Dorsolateral prefrontal cortex (tissue), 122 donors: ENCODE measurements at places on chromosomes 2 and 18.
A peak's percentile ranks its signal among the peaks of the same experiment; 100 is the strongest.

- DNase-seq, result no peak
Measured at GRCh38 chr18:24632158-24632988, 171.9 kb downstream of the HRH4 start.

- DNase-seq, result no peak
Measured at GRCh38 chr18:68564351-68564750, 150.6 kb downstream of the TMX3 start.

DNA sequence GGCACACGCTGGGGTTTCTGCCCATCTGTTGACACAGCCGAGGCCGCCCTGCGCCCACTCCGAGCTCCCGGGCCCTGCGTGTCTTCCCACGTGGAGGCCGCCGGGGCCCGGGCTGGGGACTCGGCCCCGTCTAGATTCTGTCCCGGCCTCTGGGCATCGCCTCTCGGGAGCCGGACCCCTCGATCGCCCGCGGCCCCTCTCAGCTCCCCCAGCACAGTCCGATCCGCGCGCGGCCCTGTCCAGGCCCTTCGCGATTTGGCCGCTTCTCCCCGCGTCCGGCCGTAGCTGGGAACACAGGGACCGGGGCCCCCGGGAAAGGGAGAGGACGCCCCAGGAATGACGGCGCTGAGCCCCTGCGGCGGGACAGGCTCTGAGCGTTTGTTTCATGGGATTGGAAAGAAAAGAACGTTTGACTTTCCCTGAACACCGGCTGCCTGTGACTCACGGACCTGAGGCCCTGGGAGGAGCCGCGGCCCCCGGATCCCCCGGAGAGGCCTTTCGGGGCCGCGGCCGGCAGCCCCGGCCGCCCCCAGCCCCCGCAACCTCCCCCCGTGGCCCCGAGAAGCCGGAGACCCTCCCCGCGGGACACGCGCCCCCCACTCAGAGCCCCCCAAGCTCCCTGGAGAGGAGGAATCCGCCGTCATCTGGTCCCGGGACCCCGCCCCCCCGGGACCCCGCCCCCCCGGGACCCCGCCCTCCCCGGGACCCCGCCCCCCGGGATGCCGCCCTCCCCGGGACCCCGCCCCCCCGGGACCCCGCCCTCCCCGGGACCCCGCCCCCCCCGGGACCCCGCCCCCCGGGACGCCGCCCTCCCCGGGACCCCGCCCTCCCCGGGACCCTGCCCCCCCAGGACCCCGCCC, 62.7 kb upstream of the CTDP1 start:
- no peak for DNase-seq

GRCh38 chr2:221314786-221315185, 257.3 kb downstream of the EPHA4 start:
- no peak for DNase-seq

GRCh38 chr18:58335223-58335622, 291.2 kb downstream of the NEDD4L start:
- no peak for DNase-seq

GRCh38 chr2:141200191-141200590, 930.6 kb downstream of the LRP1B start:
- no peak for DNase-seq

DNA sequence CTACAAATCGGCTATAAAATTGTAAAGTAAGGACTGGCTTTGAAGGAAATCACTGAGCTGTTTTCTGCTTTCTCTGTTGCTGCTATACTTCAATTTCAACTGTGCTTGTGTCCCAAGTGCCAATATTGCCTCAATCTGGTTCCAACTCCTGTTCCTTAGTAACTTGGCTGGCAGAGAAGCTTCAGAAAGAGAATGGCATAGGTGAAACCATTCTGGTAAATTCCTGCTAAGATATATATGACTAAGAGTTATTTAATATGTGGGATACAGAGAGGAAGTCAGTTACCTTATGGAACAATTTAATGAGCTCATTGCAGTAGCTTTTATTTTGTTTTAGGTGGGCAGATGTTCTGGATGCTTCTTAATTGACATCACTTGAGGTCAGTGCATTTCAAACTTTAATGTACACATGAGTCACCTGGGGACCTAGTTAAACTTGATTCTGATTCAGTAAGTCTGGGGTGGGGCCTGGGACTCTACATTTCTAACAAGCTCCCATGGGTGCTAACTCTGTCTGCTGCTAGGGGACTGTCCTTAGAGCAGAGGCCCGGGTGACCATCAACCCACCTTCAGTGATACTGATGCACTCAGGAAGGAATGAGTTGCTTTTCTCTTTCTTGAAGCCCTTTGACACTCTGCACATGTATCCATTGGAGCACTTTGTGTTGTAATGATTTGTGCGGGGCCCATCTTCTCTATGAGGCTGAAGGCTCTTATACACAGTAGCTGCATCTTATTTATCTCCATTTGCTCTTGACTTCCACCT, 47.6 kb downstream of the LIPG start:
- DNase-seq, result no peak

DNA sequence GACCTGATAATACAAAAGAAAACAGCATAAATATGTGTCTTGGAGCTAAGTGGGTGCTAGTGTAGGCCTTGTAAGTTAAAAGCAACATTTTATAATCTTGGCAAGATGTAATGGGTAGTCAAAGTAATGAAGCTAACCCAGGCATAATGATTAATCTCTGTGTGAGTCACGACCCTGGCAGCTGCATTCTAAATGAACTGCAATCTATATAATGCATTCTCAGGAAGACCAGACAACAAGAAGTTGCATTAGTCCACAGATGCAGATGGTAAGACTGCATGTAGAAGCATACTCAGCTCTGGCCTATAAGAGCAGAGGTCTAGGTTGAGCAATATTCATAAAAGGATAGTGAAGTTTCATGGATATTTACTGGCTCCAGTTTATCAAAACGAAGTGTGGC, 85.6 kb upstream of the ETAA1 start:
- no peak for DNase-seq

DNA sequence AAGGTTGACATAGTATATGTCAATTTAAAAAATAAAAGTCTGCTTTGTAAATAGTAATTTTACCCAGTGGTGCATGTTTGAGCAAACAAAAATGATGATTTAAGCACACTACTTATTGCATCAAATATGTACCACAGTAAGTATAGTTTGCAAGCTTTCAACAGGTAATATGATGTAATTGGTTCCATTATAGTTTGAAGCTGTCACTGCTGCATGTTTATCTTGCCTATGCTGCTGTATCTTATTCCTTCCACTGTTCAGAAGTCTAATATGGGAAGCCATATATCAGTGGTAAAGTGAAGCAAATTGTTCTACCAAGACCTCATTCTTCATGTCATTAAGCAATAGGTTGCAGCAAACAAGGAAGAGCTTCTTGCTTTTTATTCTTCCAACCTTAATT, 78.6 kb upstream of the CSRNP3 start:
- no peak for DNase-seq

- no peak for DNase-seq
Measured at GRCh38 chr18:54692463-54692862, 101.4 kb downstream of the DYNAP start.

DNA sequence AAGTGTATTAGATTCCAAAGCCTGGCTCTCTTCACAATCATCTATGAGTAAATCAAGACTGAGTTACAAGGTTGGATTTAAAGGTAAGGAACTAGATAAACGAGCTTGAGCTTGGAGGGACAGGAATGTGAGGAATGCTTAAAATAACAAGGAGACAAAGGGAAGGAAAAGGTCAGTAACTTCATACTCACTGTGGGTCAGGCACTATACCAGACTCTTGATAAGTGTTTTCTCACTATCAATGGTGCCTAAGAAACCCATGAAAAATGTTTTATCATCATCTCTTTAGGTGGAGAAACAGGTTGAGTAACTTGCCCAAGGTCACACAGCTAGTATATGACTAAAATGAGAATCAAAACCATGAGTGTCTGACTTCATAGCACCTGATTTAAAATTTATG, 212.1 kb downstream of the CDH2 start:
- no peak for DNase-seq

DNA sequence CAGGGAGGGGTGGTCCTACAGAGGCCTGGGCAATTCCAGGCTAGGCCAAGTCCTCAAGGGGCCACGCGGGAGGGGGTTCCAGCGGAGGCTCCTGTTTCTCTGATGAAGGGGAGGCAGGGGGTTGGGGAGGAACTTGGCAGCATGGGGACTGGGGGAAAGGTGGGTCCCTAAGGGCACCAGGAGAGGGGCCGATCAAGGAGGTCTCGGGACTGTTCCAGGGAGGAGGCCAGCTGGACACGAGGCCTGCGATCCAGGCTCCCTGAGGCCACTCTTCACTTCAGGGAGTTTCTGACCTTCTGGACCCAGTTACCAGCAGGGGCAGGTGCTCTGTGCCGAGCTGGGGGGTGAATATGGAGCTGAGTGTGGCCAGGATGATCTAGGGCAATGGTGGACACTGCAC, 71.5 kb downstream of the ASB1 start:
- no peak for DNase-seq

DNA sequence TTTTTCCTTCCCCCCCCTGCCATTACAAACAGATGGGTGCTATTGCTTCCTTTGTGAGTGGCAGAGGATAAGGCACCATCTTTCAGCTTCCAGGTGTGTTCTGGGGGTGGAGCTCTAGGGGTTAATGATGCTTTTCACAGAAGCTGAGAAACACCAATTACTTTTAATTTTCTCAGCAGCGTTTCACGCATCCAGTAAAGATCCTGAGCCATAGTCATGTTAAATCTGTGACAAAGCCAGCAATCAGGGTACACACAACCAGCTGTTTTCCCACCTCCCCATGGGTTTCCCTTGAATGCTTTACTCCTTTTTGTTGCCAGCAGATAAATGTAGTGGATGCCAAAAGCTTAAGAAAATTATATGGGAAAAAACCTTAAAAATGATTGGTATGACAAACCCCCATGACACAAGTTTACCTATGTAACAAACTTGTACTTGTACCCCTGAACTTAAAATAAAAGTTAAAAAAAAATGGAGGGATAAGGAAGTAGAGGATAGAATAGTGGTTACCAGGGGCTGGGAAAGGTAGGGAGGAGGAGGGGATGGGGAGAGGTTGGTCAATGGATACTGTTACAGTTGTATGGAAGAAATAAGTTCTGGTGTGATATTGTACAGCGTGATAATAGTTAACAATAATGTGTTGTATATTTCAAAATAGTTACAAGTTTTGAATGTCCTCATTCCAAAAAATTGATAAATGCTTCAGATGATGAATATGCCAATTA, 70.0 kb downstream of the ACOXL start:
- no peak for DNase-seq

DNA sequence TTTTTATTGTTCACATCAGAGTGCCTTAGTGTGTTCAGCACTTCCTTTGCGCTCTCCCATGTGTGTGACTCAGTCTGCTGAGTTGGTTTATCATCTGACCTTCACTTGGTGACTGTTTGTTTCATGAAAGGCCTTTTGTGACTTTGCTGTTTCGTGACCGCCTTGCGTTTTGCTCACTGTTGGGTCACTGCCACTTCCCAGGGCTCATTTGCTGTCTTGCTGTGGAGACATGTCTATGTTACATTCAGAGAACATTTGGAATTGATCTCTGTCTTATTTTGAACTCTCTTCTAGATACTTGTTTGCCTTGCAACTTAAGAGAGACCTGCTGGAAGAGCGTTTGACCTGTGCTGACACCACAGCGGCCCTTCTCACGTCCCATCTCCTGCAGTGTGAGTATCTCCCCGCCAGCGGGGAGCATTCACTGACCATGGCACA, 54.7 kb downstream of the FARP2 start:
- DNase-seq, result peak; percentile 76

GRCh38 chr2:42113452-42113851, 55.7 kb upstream of the EML4 start:
- DNase-seq, result no peak

DNA sequence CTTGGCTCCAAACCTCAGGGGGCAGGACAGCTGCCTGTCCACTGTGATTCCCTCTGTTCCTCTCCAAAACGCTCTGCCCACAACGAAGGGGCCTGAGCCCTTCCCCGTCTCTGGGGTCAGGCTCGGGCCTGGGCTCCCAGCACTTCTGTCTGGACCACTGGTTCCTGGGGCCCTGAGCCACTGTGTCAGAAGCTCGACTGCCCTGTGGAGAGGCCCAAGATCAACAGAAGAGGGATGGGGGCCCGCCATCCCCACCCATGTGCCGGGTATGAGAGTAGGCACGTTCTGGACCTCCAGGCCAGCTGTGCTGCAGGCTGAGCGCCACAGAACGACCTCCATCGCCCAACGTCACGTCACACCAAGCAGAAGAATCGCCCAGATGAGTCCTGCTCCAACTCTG, 119.9 kb upstream of the HS6ST1 start:
- DNase-seq, result no peak

- no peak for DNase-seq
Measured at GRCh38 chr18:22300665-22301636, 116.8 kb downstream of the CTAGE1 start.

- DNase-seq, result no peak
Measured at GRCh38 chr2:49225126-49225525, 70.8 kb upstream of the FSHR start.
